ENCODE measurements at places on chromosomes 6 and 20.

- no peak for DNase-seq
These were observed 41.3 kb downstream of the ADGRF1 start for GRCh38 chr6:47000842-47001241.

DNA sequence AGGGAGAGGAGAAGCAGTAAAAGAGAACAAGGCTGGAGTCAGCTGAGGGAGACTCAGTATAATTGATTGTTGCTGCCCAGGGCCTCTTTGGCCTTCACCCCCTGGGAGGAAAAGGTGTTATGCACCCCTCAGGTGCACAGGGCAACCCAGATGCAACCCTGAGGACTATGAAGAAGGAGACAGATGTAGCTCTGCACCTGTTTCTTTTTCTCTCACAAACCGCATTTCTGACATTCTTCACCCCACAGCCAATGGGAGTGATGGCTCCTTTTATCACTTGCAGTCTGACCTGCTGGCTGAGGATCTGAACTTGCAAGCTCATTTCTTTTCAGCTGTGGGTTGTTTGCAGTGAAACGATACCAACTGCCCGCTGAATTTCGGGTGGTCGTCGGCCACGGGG lies 64.1 kb upstream of the F13A1 start:
- DNase-seq: no peak

- DNase-seq: no peak
These were observed 20.6 kb downstream of the TMEM242 start for GRCh38 chr6:157302736-157303135.

DNA sequence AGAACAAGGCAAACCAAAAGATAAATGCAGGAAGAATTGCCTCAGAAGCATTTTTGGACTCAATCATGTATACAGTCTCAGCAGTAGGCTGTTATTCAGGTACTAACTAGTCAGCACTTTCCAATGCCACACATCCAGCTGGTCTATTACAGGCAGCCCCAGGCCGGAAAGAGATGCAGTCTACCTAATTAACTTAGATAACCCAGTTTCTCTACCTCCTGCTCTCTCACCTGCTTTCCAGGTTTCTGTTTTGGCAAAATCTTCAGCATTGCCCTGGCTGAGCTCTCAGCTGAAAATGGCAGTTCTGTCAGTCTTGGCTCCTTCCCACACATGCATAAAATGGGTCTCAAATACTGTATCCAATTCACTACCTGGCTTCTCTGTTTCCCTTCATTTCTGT lies 101.3 kb upstream of the UFL1 start:
- no peak for DNase-seq

DNA sequence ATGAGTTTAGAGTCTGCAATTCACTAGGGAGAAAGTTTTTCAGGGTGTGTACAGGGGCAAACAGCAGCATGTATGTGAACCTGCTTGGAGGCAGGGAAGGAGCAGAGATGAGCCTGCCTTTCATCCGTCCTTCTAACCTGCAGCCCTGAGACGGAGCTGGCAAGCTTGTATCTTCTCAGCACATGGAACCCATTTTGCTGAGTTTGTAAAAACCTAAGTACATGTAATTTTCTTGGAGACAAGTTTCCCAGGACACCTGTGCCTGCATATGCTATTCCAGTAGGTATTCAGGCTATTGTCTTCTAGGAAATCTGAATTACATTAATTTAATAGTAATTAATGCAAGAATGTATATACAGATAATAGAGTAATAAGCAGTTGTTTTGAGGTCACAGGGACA lies 28.8 kb upstream of the MOXD1 start:
- DNase-seq: no peak

- DNase-seq: no peak
These were observed 37.0 kb downstream of the PEX7 start for GRCh38 chr6:136859430-136859829.

GRCh38 chr6:78883651-78884050 lies 16.3 kb downstream of the IRAK1BP1 start:
- no peak for DNase-seq

GRCh38 chr6:62980724-62981123 lies 230.5 kb upstream of the FKBP1C start:
- no peak for DNase-seq

GRCh38 chr20:53582574-53583351 lies 10.9 kb downstream of the ZNF217 start:
- no peak for DNase-seq

DNA sequence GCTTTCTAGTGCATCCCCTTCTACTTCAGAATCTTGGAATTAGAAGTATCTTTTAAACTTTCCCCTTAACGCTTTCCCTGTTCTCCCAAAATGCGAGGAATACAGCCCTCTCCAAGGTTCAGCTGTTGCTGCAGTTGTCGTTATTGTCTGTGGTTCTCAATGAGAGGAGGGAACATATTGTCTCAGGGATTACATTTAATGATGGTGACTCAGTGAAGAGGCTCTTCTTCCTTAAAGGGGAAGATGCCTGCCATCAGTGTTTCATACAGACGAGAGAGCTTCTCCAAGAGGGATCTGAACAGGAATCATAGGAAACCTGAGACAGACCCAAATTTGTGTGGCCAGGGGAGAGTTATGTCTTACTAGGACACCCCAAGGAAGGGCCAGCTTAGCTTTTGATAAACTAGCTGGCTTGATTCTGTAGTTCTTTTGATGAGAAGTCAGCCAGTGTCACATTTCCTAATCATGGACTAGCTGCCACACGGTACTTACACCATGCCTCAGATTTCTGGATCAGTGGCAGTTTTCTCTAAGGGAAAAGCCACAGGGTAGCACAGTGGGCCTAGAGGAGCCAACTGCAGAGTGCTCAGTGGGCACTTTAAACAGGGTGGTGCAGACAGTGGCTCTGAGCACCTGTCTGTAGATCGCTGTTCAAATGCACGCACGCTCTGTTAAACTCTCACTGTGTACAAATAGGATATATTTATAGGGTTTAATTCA lies 59.7 kb upstream of the TMEM181 start:
- no peak for DNase-seq

- no peak for DNase-seq
These were observed 50.4 kb downstream of the RBM38 start for GRCh38 chr20:57441510-57442154.

GRCh38 chr6:64290867-64291266 lies 655.3 kb downstream of the PHF3 start:
- no peak for DNase-seq

GRCh38 chr6:40692337-40692736 lies 105.2 kb upstream of the LRFN2 start:
- no peak for DNase-seq

DNA sequence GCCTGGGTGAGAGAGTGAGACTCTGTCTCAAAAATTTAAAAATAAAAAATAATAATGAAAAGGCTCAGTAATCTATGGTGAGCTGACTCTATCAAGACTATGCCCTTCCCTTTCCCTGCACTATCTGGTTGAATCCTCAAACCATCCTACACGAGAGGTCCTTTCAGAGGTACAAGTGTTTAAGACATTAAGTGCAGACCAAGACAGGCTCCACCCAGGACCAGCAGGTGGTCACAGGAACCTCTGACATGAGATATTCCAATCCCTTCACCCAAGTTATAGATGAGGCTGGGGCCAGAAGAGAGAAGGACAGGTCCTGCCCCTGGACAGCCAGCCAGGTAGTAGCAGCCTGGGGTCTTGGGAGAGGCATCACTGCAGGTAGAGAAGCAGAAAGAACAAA lies 182.6 kb downstream of the NFATC2 start:
- DNase-seq: no peak

GRCh38 chr6:166758136-166758704 lies 131.2 kb upstream of the RPS6KA2 start:
- no peak for DNase-seq

DNA sequence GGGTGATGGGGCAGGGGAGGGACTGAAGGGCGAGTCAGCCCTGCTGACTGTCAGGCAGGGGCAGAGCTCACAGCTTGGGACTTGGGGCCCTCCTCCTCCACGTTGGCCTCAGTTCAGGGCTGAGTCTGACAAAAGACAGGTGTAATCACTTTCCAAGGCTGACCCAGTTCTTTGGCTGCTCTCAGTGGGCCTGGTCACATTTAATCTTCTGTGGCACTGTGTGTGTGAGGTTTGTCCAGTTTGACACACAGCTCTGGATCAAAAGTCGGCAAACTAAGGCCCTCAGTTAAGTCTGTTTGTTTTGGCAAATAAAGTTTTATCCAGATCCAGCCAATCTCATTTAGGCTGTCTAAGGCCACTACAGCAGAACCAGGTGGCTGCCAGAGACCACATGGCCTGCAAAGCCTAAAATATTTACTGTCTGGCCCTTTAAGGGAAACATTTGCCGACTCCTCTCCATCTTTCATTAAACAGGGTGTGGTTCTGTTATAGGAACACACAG lies 5.1 kb upstream of the MAP1LC3A start:
- no peak for DNase-seq

- no peak for DNase-seq
These were observed 237.7 kb downstream of the HIVEP2 start for GRCh38 chr6:142707255-142707654.

Data from hippocampal formation (tissue), 2 donors.